Stimulated activated naive CD4-positive, alpha-beta T cell treated with Interleukin-2 at 50 U/mL for 16 hours (primary cell): ENCODE measurements at places on chromosomes 7 and 10.

DNA sequence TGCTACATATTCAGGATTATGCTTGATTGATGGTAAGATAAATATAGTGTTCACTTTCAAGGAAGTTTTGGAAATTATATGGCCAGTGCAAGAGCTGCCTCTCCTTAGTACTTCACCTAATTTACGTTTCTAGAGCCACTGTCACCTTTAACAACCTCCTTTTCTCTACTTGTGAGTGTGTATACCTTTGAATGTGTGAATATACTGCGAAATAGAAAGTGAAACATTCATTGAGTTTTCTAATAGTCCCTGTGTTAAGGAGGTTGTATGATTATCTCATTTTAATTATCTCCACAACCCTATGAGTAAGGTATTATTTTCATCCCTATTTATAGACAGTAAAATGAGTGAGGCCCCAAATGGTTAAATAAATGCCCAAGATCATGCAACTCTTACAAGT lies 1050.5 kb downstream of the XPNPEP1 start:
- no peak for DNase-seq

- no peak for DNase-seq
Measured at GRCh38 chr10:125284875-125285597, 124.7 kb upstream of the CTBP2 start.

DNA sequence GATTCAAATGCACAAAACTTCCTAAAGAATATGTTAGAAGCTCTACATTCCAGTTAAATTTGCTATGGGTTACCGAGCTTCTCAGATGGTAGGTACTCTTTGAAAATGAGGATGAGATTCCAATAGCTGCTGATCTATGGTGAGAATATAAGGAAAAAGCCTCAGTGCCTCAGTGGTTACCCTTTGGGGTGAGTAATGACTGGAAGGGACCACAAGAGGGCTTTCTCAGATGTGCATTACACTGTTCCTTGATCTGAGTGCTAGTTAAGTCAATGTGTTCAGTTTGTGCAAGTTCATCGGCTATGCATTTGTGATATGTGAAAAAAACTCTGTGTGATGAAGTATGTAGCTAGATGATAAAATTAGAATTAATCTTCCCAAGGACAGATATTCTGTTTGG lies 3.5 kb downstream of the NRCAM start:
- no peak for DNase-seq

GRCh38 chr10:11149807-11150141 lies 132.1 kb downstream of the CELF2 start:
- no peak for DNase-seq

- DNase-seq, result no peak
Measured at GRCh38 chr10:70540789-70541360, 61.7 kb downstream of the PRF1 start.

- DNase-seq, result no peak
Measured at GRCh38 chr10:83333566-83333965, 805.7 kb upstream of the GHITM start.

- DNase-seq, result no peak
Measured at GRCh38 chr7:148290538-148290937, 300.0 kb upstream of the C7orf33 start.

GRCh38 chr7:43242628-43243255 lies 130.3 kb downstream of the HECW1 start:
- DNase-seq, result no peak
